NCI-H1930 (cell line): ENCODE measurements at places on chromosomes 6 and 20.
A peak's percentile ranks its signal among the peaks of the same experiment; 100 is the strongest.

DNA sequence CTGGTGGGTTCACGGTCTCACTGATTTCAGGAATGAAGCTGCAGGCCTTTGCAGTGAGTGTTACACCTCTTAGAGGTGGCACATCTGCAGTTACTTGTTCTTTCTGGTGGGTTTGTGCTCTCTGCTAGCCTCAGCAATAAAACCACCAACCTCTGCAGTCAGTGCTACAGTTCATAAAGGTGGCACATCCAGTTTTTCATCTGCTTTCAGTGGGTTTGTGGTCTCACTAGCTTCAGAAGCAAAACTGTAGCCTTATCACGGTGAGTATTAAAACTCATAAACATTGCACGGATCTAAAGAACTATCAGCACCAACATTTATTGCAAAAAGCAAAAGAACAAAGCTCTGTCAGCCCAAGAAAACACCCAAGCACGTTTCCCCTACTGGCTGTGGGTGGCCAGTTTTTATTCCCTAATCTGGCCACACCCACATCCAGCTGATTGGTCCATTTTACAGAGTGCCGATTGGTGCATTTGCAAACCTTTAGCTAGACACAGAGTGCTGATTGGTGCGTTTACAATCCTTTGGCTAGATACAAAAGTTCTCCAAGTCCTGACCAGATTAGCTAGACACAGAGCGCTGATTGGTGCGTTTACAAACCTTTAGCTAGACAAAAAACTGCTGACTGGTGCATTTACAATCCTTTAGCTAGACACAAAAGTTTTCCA is 3.4 kb upstream of the TMEM14C start:
- DNase-seq: no peak

GRCh38 chr20:39248171-39248861 is 286.2 kb downstream of the DHX35 start:
- DNase-seq: no peak

- DNase-seq: no peak
Observed at GRCh38 chr6:145453376-145453775, 281.9 kb downstream of the EPM2A start.

DNA sequence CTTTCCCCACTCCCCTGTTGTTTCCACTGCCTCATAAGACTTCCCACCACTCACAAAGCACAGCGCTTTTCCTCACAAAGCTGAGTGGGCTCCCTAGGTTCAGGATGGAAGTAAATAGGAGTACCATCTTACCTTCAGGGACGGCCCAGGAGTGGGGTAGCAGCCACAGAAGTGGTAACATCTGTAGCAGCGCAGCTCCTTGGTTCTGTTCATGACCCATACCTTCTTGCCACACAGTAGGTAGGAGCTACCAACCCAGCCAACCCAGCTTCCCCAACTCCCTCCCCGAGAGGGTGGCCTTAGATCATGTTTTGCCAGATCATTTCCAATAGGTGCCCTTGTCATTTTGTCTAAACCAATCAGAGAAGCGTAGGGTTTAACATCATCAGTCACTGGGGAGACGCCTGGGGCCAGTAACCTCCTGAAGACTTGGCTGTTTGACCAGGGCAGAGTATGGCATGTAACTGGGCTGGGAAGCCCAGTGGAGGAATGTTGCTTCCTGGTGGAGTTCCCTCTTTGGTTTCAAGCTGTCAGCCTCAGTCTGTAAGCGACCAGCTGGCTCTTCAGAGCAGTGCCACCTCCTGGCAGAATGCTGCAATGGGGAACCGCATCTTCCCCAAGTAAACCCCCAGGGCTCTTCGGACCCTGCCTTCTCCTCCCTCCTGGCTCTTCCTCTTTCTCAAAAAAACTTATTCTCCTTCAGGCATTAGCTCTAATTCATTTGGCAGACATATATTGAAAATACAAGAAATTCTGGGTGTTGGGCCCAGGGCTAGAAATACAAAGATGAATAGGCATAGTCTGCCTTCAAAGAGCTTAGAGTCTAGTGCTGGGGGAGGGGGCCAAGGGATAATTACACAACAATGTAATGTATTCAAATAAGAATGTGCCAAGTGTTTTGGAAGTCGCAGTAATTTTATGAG is at the start of gene HLA-DMA:
HLA-DMA (minus strand) TSS at position 281 of the 923 bp plus-strand sequence; CDS start at position 220, 61 bp downstream.
- no peak for DNase-seq

GRCh38 chr6:24972311-24972958 is 36.7 kb upstream of the RIPOR2 start:
- DNase-seq: no peak

DNA sequence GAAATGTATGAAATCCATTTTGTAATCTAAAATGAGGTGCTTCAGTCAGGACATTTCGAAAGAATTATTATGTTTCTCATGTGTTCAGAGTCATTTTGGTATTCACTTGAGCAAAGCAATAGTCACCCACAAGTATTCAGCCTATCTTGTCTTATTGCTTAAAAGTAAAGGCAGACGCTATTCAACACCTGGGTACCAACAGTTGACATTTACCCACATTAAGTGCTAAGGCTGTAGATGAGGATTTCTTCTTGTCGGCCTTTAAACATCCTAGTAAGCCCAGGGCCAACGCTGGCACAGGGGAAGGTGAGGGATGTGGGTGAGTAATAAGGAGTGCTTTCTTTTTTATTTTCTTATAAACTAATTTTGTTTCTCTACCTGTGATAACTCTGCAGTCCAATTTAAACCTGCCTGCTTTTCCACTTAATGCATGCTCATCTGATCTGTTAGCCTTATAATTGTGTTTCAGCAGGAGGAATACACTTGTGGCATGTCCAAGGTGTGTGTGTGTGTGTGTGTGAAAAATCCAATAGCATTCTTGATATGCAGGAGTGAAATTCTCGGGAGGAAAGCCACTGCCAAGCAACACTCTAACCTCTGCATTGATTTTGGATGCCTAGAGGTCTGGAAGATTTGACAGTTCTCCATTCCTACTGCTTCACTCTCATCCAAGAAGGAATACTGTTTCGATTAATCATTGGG is 252.0 kb downstream of the SOX4 start:
- DNase-seq: no peak

- no peak for DNase-seq
Observed at GRCh38 chr20:3072530-3073250, 1.3 kb downstream of the OXT start.

DNA sequence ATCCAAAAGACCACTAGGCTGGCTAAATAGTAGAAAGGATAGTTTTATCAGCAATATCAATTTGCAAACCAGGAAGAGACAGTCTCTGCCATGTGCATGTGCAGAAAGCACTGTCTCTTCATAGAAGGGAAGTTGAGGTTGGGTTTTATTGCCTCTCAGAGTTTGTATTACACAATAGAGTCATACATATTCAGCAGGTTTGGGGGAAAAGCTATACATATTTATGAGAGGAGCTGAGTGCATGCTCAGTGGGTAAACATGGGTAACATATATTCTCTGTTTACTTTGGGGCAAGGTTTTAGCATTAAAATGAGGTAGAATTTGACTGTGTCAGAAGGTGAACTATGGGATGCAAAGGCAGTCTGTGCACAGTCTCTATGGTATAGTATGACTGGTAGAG is 14.9 kb downstream of the TMEM170B start:
- DNase-seq: no peak

DNA sequence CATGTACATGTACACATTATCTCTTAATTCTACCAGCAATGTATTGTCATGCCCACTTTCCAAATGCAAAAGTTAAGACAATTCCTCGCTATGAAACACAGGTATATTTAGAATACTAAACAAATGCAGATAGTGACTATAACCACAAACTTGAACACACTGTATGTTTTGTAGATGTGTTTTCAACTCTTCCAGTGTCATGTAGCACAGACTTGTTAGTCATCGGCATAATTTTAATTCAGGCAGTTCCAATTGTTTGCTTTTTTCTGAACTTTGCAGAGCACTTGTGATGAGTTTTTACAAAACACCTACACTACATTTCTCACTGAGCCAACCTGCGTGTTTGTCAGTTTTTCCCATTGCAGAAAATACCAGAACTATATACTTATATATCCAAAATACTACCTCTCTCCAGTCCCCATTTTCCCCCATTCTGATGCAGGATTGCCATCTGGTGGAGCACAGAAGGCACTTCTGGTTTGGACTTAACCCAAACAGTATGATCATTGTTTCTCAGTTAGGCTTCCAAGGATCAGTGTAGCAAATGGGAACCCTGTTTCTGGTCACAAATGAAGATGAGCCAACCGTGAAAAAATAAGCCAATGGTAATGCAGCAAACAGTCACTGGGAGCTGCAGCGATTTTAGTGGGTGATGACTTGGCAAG is 143.4 kb downstream of the ADGRB3 start:
- DNase-seq: no peak

DNA sequence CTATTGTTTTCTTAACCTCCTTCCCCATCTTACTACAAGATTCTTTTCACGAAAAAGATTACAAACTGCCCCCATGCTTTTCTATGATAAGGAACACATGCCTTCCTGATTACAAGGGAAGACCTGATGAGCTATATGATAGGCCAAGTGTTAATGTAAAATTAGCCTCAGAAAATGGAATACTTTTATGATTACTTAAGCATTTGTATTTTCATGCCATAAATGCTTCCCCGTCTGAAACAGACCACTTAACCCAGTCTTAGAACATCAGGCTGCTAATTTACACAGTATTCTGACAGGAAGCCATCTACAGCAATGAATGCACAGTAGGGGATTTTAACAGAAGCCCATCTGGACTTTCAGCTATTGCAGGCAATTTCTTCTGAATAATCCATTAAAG is 274.9 kb downstream of the HAO1 start:
- DNase-seq: no peak

DNA sequence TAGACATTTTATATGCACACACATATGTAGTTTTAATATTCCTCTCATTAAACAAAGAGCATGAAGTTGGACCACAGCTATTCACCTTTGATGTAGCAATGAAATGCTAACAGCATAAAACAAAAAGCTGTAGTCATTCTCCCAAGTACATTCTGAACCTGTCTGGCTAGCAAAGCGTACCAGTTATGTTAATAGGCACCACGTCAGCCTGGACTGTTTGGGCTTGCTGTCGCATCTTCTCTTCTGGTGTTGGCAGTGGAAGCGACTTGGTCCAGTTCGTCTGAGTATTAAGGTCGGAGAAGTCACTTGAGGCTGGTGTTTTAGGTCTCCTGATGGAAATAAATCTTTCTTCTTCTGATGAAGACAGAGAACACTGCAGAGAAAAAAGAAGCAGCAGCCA is 42.8 kb downstream of the HEBP2 start:
- no peak for DNase-seq

DNA sequence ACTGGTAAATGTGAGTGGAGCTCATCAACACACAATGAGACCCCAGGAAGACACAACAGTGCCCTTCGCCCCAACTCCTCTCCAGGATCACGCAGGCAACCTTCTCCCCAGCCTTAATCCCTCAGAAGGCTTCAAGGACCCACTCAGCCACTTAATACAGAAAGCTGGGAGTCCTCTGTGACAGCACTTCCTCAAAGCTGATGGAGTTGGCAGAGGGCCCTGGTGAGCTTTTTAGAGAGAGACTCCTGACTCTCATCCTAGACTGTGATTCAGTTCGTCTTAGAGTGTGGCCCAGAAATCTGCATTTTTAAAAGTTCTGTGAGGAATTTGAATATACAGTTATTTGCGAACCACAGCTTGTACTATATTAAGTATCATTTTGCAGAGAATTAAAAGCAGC is 187.7 kb downstream of the UST start:
- no peak for DNase-seq

DNA sequence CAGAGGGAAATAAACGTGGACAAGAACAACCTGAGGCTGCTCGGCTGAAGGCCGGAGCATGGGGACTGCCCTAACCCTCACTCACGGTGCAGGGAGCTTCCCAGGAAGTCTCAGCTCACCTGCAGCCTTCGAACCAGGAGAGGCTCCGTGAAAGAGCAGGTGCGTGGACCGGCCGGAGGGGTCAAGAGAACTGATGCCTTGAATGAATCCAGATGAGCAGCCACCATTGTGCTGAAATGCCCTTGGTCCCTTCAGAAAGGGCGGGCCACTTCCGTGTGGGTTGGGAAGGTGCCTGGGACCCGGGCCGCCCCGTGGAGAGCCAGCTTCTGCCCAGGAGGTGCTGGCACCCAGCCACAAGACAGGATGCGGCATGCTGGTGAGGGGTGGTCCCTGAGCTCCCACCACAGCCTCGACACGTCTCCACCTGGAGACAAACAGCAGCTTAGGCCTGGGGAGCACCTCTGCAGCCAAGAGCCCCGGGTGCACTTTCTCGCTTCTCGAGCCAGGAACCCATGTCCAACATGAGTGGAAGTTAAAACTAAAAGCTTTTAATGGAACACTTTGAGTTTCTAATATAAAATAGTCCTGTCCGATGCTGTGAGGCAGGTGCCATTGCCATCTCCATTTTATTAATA is 83.5 kb downstream of the TTLL2 start:
- no peak for DNase-seq

- DNase-seq: no peak
Observed at GRCh38 chr20:18233408-18233943, 54.9 kb upstream of the ZNF133 start.

GRCh38 chr20:8724884-8725283 is 344.0 kb upstream of the PLCB4 start:
- no peak for DNase-seq

- no peak for DNase-seq
Observed at GRCh38 chr6:25627001-25627400, 25.0 kb upstream of the SCGN start.

- DNase-seq: no peak
Observed at GRCh38 chr6:166955865-166956443, 396 bp downstream of the RNASET2 start.

DNA sequence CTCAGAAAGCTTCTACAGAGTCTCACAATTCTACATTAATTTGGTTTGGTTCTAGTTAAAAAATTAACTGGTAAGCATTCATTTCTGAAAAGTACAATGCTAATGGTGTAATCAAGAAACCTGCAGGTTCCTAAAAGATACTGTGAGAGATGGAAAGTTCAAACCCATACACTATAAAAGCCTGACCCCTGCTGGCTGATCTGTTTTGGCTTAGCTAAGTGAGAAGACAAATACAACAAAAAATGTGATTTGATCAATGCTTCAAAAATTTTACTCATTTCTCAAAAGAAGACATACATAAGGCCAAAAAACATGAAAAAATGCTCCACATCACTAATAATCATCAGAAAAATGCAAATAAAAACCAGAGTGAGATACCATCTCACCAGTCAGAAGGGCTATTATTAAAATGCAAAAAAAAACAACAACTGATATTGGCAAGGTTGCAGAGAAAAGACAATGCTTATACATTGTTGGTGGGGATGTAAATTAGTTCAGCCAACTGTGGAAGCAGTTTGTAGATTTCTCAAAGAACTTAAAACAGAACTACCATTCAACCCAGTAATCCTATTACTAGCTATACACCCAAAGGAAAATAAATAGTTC is 102.8 kb downstream of the MOXD1 start:
- DNase-seq: peak; percentile 2

DNA sequence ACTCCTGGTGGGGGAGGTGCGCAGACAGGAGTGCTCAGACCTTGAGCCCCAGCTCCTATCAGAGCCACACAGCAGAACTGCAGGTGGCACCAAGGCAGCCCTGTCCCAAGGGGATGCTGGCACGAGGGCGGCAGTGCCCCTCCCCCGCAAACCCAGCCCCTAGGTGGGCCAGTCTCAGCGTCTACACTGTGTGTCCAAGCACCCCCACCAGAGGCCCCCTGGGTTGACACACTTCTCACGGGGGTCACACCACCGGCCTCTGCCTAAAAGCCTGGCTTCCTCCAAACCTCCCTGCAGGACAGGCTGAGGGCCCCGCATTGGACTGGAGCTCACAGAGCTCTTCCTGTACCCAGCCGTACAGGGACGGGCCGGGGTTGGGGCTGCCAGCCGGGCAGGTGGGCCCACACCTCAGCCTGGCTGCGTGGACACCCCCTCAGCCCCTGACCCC is 8.1 kb downstream of the SLC2A4RG start:
- no peak for DNase-seq
